ENCODE measurements at places on chromosomes 2 and 18.

DNA sequence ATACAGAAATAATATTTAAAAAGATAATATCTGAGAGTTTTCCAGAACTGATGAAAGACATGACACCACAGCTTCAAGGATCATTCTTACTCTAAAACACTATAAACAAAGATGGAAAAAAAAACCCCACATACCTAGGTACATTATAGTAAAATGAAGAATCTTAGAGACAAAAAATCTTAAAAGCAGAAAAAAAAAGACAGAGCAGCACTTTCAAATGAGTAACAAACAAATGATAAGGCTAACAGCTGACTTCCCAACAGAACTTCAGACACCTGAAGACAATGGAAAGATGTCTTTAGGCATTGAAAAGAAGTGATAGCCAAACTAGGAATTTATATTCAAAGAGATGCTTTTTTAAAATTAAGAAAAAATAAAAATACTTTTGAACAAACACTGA lies 21.2 kb upstream of the AFF3 start:
- no peak for DNase-seq

DNA sequence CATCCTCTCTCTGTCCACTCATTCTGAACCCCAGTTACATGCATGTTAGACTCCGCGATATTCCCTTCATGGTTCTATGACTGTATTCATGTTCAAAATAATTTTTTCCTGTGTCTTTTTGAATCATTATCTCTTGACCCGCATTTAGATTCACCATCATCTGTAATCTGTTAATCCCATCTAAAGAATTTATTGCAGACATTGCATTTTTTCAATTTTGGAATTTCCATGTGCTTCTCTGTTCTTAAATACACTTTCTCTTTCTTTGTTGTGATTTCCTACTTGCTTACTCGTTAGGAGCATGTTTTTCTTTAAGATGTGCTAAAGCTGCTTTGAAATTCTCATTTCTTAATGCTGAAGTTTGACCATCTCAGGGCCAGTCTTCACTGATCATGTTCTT lies 122.2 kb downstream of the ATP9B start:
- DNase-seq, result no peak

GRCh38 chr2:88545118-88545517 lies 82.1 kb downstream of the EIF2AK3 start:
- no peak for DNase-seq

DNA sequence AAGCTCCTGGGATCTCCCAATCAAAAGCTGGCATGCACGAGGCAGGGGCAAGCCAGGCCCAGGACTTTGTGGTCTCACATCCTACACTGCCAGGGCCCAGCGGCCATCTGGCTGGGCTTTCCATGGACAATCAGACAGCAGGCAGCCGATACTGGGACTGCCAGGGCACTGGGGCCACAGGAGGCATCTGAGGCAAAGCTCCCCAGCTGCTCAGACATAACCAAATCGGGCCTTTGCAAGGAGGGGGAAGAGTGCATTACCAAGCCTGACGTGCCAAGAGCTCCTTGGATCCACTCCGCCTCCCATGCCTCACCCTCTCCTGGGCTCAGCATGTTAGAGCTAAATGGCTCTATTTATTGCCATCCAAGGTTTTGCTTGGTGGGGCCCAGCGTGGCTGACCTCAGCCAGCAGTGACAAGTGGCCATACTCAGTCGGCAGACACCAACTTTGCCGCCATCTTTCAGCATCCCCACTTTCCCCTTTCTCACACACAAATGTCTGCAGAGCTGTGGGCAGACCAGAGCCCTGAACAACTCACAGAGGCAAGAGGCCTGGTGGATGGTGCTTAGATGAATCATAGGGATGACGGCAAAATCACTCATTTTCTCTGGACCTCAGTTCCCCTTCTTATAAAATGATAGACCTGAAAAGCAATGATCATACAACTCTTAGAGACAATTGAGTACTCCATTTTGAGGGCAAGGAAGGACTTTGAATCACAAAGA lies 200.8 kb downstream of the TTC32 start:
- DNase-seq, result no peak

GRCh38 chr2:198311020-198311419 lies 506.6 kb downstream of the PLCL1 start:
- DNase-seq, result no peak

DNA sequence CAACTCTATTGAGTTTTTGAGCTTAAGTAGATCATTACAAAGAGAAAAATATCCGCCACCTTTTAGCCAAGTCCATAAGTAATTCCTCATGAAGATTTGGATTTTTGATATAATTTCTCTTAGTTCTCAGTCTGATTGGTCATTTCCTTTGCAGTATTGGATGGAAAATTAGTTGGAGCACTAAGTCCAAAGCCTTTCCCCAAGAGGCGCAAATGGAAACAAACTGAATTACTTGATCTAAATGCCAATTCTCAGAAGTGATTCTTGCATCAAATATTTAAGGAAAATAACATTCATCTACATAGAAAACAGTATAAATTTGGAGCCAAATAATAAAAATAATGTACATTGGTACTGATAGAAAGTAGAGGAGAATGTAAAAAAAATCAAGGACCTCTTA lies 115.6 kb downstream of the CACNB4 start:
- DNase-seq, result no peak

DNA sequence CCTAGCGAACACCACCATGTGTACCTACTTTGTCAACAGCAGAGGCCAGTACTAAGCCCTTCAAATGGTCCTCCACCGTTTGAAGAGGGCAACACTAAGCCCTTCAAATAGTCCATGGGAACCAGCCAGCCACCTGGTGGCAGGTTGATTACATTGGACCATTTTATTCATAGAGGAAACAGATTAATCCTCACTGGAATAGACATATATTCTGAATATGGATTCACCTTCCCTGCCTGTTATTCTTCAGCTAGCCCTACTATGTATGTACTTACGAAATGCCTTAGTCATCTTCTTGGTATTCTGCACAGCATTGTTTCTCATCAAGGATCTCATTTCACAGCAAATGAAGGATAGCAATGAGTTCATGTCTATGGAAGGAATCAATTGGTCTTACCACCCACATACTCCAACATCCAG lies 10.0 kb upstream of the ZNF396 start:
- DNase-seq, result no peak

- no peak for DNase-seq
These were observed 10.7 kb downstream of the PSTPIP2 start for GRCh38 chr18:46061387-46061786.
